Coronary artery (tissue), 2 donors: ENCODE measurements at places on chromosomes 6 and 20.
A peak's percentile ranks its signal among the peaks of the same experiment; 100 is the strongest.

- DNase-seq = peak; percentile 84
Observed at GRCh38 chr6:57316581-57317059, 810 bp upstream of the PRIM2 start.

DNA sequence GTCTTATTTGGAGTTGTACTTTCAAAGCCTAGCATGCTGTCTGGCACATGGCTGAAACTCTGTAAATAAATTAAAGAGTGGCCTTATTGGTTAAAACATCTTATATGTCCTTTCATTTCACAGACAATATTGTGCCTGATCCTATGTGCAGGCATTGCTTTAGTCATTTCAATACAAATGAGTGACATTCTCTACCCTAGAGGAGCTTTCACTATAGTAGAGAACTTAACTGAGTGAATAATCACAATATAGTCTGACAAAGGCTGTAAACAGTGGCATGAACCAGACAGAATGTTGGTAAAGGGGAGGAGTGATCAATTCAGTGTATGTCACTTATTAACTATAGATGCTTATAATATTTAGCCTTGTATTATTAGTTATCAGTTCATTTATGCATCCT is 481.8 kb downstream of the TFAP2B start:
- DNase-seq = no peak

GRCh38 chr6:157392927-157393668 is 12.1 kb downstream of the ZDHHC14 start:
- DNase-seq = no peak

- no peak for DNase-seq
Observed at GRCh38 chr6:49782293-49782692, 4.8 kb downstream of the PGK2 start.

DNA sequence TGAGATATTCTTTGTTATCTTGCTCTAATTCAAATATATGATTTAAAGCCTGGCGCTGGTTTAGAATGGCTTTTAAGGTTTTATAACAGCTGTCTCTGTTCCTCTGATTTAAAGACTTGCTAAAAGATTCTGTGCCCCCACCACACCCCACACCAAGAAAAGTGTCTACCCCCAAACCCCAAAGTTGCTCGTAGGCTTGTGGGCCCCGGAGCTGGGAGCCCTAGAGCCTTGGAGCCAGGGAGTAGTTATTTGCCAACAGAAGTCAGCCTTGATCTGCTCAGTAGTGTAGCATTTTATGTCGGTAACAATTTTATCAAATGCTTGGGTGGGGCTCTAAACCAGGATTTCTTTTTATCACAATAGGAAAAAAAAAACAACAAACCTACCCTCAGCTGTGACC is 105.2 kb upstream of the TRAF3IP2 start:
- no peak for DNase-seq

GRCh38 chr20:39108746-39109145 is 146.6 kb downstream of the DHX35 start:
- DNase-seq = no peak

DNA sequence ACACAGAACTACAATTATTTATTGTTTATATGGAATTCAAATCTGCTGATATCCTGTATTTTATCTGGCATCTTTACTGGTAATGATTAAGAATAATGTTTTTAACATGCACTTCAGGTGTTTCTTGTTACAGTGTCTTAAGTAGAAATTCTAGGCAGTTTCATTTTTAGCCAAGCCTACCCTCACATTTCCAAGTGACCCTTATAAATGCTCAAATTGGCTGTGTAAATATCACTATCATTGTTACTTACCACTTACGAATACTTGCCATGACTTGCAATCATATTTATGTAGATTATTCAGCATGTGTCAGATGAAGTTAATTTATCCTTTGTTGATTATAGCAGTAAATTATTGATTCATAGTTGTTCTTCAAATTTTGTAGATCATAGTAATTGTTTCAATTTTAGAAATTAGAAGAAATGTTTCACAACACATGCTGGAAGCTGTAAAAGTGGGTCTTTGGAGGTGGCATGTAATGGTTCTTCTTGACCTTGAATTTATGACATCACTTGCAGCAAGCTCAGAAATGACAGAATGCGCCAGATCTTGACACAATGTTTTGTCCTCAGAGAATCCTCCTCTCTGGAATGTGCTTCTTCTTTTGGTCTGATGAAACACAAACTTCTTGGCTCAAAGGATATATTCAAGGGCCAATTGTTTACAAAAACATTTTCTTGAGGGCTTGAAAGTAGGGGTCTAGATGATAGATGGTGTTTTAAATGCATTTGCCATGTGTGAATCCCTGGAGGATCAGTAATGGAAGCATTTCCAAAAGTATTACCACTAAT is 471.8 kb downstream of the COL12A1 start:
- no peak for DNase-seq

GRCh38 chr20:57317316-57317788 is 12.3 kb upstream of the SPO11 start:
- no peak for DNase-seq

DNA sequence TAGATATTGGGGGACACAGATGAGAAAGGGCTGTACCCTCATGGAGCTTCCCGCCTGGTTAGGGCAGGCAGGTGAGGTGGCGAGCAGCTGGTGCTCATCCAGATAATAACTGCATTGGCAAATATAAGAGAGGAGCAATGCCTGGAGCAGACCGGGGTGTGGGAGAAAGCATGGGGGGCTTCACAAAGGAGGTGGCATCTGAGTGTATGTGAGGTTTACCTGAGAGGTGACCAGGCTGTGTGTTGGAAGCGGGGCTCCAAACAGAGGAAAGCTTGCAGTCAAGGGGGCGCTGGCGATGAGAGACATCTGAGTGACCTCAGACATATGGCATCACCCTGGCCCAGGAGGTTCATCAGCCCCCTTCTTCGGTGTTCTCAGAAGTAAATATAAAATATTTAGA is 72.1 kb upstream of the PMEPA1 start:
- peak; percentile 28 for DNase-seq

GRCh38 chr6:154394571-154394970 is 38.0 kb upstream of the IPCEF1 start:
- DNase-seq = no peak

GRCh38 chr20:53578492-53579222 is 15.0 kb downstream of the ZNF217 start:
- DNase-seq = no peak

GRCh38 chr6:16302721-16303552 is 64.5 kb downstream of the GMPR start:
- no peak for DNase-seq

- no peak for DNase-seq
Observed at GRCh38 chr6:115495184-115495583, 565.5 kb downstream of the FRK start.

DNA sequence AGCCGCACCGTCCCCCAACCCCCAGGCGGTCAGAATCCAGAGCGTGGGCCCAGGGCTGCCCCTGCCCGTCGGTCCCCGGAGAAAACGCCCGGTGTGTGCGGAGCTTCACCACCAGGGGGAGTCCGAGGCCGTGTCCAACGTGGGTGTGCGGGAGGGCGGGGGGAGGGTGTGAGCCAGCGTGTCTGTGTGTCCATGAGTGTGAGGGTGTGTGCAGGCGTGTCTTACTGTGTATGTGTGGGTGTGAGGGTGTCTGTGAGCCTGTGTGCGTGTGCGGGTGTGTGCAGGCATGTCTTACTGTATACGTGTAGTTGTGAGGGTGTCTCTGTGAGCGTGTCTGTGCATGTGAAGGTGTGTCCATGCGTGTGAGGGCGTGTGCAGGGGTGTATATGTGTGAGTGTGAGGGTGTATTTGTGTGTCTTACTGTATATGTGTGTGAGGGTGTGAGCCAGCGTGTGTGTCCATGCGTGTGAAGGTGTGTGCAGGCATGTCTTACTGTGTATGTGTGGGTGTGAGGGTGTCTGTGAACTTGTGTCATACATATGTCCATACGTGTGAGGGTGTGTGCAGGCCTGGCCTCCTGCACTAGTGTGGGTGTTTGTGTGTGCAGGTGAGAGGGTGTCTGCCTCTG is 24.6 kb upstream of the GATA5 start:
- DNase-seq = peak; percentile 82

DNA sequence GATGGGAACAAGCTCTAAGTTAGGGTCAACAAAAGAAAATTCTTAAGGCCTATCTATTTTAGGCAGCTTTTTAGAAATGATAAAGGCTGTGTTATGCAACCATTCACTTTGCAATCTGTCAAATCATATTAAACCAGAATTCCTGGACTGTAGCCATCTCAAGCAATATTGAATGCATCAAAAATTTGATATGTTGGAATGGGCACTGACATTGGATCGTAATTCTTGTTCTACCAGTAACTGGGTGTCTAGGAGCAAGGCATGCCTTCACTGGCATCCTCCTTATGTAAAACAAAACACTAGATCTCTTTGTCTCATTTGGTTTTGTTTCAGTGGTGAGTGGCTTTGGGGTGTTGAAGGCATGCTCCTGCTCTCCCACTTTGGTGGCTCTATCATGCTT is 145.6 kb downstream of the JARID2 start:
- no peak for DNase-seq

DNA sequence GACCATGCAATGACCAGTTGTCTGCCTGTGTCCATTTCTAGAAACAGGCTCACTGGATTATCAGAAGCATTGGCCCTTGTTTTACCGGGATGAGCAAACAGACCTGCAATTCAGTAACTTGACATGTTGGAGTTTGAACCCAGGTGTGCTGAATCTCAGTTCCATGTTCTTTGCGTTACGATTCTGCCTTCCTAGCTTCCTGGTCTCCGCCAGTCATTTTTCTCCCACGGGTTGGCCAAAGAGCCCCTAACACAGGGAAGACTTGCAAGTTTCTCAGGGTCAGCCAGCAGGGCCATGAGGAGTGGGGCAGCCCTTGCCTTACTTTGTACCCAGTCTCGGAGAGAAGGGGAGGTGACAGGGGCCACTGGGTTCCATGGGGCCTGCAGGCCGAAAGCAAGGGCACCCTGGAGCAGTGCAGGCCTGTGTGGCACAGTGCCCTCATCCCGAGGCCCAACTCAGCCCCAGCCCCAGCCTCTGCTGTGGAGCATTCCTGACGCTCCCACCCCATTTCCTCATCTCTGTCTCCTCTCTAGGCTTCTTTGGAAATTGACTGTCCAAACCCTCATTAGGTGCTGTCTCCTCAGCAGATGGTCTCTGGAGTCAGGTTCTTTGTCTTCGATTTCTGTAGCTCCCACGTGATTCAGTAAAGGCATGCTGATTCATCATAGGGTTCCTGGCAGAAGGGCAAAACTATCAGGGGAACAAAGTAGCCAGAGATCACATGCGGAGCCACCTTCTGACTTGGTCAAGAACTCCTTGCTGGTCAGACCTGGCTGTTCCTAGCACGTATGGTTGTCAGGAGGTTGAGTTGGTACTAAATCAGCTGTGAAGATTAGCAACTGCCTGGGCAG is 23.6 kb downstream of the CDS2 start:
- DNase-seq = no peak

GRCh38 chr6:118594877-118595276 is 46.8 kb downstream of the PLN start:
- DNase-seq = no peak

DNA sequence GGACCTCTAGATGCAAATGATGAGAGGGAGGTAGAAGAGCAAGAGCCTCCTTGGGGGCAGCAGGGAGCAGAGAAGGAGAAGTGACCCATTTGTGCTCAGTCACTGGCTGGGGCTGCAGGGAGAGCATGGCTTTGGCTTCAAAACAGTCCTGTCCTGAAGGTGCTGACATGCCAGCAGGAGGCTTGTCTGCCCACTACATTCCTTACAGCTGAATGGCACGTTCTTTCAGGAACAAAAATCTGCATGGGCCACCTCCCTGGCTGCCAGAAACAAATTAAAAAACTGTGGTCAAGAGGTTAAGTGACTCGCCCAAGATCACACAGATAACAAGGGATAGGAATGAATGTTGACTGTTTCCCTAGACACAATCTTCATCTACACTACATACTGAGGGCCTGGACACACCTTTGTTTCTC is 188.8 kb downstream of the HIVEP2 start:
- no peak for DNase-seq

DNA sequence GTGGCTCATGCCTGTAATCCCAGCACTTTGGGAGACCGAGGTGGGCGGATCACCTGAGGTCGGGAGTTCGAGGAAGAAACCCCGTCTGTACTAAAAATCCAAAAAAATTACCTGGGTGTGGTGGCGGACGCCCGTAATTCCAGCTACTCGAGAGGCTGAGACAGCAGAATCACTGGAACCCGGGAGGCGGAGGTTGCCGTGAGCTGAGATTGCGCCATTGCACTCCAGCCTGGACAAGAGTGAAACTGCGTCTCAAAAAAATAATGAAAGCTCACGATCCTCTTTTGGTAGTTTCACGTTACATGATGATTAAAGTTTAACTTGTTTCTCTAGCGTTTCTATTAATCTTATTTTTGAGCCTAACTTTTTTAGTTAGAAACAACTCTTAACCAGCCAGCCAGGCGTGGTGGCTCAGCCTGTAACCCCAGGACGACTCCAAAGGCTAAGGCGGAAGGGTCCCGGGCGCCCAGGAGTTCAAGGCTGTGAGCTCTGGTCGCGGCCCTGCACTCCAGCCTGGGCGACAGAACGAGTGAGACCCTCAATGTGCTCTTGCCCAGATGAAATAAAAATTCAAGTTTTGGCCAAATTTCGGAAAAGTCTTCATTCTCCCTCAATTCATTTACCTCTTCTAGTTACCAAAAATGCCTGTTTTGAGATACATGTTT is 1.2 kb upstream of the WRNIP1 start:
- no peak for DNase-seq

DNA sequence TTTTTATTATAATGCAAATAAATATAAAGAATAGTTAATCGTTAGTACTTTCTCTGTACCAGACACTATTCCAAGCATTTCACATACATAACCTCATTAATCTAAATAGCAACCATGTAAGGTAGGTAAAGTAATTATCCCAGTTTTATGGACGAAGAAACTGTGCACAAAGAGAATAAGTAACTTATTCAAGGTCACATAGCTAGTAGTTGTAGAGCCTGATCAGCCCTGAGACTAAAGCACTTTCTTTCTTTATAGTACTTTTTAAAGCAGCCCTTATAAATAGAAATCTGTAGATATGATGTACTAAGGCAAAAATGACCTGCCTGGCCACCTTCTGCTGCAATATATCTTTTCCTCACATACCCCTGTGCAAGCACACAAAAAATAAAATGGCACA is 104.8 kb downstream of the MYO6 start:
- no peak for DNase-seq

- no peak for DNase-seq
Observed at GRCh38 chr6:113782636-113783035, 74.5 kb upstream of the MARCKS start.

- no peak for DNase-seq
Observed at GRCh38 chr20:20711413-20711812, 1.0 kb downstream of the RALGAPA2 start.

DNA sequence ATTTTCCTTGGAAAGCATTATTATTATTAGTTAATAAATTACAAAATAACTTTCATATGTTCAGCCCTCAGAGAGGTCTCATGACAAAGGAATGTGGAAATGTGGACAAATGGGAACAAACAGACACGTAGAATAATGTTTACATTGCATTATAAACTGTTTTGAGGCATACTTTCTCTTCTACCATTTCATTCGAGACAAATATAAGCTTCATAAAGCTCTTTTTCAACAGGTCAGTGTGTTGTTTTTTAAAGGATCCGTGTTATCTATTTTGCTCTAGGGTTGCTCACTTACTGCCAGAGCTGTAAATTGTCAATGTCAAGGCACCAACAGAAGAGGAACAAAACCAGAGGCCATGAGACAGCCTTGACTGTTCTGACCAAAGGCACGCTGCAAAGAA is 256.8 kb downstream of the PHACTR1 start:
- DNase-seq = no peak

- DNase-seq = no peak
Observed at GRCh38 chr6:129583866-129584265, 126.1 kb downstream of the ARHGAP18 start.
